CD4-positive, alpha-beta T cell treated with Interleukin-4 for 1 hour (primary cell): ENCODE measurements at places on chromosomes 16 and 17.
A peak's percentile ranks its signal among the peaks of the same experiment; 100 is the strongest.

- no peak for DNase-seq
Observed at GRCh38 chr17:15384142-15384787, 42.9 kb upstream of the TEKT3 start.

DNA sequence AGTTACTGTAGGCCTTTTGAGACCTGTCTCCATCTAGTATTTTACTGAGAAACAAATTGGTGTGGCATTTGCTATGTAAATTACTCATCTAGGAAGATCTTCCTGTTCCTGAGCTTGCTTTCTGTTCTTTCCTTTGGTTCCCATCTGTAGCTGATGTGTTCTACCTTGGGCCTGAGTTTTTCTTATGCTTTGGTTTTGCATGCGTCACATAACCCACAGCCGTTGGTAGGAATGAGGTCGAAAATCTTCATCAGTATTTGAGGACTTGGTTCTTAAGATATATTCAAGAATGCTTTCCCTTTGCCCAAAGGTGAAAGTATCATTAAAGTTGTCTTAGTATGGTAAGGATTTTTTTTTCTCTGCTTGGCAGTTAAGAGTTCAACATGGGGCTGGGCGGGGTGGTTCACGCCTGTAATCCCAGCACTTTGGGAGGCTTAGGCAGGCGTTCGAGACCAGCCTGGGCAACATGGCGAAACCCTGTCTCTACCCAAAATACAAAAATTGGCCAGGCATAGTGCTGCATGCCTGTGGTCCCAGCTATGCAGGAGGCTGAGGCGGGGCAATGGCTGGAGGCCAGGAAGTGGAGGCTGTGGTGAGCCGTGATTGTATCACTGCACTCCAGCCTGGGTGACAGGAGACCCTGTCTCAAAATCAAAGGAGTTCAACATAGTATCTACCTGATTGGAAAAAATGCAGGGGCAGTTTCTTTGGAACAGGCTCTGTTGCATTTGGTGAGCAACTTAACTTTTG lies 28.8 kb downstream of the IST1 start:
- no peak for DNase-seq

- DNase-seq = no peak
Observed at GRCh38 chr16:73113336-73113735, 65.4 kb upstream of the ZFHX3 start.

DNA sequence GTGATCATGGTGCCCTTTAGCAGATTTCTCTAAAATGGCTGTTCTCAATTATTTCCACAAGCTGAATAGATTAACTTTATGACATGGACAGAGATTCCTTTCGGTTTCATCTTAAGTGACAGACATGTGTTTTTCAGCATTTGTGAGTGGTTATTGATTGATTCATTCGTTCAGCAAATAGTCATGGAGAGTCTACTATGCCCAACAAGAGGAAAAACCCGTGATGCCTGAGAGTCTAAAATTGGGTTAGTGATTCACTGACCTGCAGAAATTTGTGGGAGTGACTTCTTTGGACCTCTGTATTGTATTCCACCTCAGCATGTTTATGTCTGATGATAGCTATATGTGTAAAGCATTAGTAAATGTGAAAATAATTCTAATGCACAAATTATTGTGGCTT lies 28.0 kb upstream of the DUSP14 start:
- no peak for DNase-seq

DNA sequence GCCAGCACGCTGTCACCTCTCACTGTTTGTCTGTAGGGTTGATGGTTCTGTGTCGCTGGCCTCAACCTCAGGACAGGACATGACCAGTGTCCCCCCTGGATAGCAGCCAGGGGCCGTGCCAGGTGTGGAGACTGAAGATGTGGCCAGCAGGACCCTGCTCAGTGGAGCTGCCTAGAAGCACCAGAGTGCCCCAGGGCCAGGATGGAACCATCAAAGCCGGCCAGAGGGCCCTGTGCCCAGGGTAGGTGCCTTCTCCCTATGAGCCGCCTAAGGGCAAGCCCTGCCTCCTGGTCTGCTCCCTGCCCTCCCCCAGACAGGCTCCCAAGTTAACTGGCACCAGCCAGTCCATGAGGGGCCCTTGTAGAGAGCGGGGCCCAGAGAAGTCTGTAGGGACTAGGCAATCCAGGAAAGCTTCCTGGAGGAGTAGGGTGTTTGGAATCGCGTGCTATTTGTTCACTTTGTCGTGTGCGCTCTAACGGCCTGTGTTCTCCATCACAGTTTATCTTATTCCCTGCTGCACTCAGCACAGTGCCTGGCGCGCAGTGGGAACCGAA lies 546 bp upstream of the NDUFB10 start:
- no peak for DNase-seq

DNA sequence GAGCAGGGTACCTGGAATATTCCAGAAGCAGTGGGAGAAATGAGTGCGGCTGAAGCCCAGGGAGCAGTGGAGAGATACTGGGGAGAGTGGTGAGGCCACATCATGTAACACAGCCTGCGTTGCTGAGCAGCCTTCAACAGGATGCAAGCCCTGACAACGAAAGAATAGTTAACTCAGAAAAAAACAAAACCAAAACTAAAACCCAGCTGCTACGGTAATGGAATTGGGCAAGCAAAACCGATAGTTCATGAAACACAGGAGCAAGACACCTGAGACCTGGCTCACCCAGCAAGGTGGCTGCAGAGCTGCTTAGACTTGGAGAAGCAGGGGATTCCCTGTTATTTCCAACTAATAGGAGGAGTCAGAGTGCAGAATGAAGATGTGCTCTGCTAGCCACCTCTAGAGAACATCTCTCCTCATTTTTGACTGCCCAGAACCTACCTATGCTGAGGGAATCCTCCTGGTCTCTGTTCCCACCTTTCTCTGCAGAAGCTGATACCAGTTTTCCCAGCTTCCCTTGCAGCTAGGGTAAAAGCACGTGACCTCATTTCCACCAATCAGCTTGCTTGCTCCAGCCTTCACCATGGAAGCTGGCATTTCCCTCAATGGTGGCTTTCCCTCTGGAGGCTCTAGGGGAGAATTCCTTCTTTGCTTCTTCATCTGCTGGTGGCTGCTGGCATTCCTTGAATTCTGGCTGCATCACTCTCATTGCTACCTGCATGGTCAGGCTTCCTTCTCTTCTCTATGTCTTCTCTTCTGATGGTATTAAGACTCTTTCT lies 59.4 kb upstream of the XYLT1 start:
- DNase-seq = peak; percentile 57

- DNase-seq = no peak
Observed at GRCh38 chr16:68202091-68202519, 33.8 kb downstream of the ESRP2 start.

DNA sequence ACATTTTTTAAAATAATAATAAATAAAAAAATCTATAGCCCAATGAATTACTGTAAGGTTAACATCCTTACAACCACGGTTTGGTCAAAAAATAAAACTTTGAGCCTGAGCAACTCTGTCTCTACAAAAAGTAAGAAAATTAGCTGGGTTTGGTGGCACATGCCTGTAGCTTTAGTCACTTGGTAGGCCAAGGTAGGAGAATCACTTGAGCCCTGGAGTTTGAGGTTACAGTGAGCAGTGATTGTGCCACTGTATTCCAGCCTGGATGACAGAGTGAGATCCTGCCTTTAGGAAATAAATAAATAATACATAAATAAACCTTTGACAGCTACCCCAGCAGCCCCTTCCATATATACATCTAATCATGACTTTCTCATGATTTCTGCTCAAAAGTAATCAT lies 26.9 kb upstream of the PHAF1 start:
- DNase-seq = no peak

- no peak for DNase-seq
Observed at GRCh38 chr16:65796481-65796880, 570.0 kb upstream of the CDH5 start.

GRCh38 chr17:3913531-3914311 lies 2.5 kb downstream of the P2RX1 start:
- peak; percentile 80 for DNase-seq

DNA sequence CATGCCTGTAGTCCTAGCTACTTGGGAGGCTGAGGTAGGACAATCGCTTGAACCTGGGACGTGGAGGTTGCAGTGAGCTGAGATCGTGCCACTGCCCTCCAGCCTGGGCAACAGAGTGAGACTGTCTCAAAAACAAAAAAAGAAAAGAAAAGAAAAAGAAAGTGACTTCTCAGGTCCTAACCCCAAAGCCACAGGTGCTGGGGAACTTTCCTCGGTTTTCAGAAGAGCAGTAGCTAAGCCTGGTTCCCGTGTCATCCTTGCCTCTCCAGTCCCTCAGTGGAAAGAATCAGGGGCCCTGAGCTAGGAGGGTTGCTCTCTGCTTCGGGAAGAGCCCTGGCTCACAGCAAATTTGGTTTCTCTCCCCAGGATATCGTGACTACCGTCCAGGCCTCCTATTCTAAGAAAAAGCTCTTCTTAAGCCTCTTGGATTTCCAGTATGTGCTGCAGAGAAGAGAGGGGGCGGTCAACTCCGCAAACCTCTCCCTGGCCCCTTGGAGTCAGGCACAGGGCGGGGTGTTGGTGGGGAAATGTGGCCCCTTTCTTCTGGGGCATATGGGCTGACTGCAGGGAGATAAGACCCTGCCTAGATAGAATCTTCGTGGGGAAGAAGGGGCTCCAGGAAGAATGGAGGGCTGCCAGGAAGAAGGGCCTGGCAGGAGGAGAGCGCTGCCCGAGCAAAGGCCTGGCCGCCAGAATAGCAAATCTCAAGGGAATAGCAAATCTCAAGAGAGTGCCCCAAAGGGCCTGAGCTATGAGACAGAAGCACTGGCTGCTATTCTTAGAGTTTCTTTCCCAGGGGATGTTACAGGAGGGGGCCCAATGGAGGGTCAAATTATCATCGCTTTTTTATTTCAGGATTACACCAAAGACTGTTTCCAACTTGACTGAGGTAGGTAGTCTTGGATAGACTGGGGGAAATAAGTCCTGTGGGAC lies 8.3 kb upstream of the NLRC5 start:
- no peak for DNase-seq

DNA sequence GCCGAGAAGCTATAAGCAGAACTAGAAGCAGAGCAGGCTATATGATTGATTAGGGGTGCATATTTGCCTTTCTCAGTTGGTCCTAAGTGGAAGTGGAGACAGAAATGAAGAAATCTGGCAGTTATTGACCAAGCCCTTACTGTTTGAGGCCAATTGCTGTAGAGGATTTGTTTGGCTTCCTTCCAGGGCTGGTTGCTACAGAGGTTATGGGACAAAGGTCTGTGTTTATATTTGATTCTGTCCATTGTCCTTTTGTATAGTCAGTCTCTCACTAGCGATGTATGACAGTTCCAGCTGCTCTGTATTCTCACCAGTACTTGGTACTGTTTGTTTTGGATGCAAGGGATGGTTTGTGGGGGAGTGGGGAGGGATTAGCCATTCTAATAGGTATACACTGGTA lies 7.3 kb upstream of the ALOX15 start:
- DNase-seq = no peak

DNA sequence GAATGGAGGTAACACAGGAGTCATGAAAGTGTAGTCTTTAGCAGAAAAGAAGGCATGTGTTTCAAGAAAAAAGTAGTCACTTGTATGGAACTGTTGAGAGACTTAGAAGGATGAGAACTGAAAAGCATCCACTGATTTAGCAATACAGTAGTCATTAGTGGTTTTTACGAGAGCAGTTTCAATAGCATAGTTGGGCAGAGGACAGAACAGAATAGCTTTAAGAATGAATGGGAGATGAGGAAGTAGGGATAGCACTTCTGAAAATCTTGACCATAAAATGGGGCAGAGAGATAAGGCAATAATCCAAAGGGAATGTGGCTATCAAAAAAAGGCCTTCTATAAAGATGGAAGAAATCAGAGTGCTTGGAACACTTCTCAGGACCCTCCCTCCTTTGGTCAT lies 64.8 kb upstream of the C17orf78 start:
- DNase-seq = no peak

GRCh38 chr17:40518401-40519088 lies 17.1 kb upstream of the TNS4 start:
- no peak for DNase-seq

- DNase-seq = no peak
Observed at GRCh38 chr17:62923258-62924150, 42.5 kb upstream of the TANC2 start.

- DNase-seq = no peak
Observed at GRCh38 chr16:49179714-49180330, 101.8 kb downstream of the CBLN1 start.

DNA sequence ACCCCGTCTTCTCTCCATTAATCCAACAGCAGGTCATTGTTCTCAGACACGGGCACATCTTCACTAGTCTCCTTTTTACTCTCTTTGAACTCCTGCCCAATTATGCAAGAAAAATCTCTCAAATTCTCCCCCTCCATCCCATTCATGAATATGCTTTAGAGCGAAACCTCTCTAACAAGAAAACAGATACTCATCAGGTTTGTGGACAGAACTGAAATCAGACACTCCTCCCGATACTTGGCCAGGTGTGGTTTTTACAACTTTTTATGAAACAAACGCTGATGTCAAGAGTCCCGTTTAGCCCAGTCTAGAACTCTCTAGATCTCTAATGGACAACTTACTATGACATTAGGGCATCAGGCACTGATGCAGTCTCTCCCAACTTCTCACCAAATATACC lies 40.9 kb downstream of the PIK3R5 start:
- DNase-seq = no peak

DNA sequence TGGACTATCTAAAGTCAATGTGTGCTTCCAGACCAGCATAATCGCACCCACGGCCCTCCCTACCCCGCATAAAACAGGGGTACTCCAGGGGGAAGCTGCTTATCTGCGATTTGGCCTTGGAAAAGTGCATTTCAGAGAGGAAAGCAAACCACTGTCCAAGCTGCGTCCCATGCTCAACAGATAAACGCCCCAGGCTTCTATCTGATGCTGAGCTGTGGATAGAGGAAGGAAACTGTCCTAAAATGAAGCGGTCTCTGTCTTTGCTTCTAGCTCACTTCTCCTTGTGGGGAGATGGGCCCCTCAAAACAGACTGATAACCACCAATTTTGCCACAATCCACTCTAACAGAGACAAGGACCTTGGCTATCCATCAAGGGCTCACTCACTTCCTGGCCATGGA lies 160.5 kb upstream of the TNRC6C start:
- no peak for DNase-seq

DNA sequence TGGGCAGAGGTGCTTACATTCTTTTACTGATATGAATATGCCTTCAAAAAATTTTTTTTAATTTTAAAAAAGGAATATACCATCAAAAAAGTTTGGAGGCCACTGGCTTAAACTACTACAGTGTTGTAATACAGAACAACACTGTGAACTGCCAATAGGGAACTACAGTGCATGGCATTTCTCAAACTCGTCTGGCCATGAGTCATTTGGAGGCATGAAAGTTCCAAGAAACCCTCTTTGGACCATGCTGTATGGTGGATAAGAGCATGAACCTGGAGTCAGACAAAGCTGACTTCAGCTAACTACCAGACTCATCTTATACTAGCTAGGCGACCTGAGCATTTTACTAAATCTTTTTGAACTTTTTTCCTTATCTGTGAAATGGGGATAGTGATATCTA lies 9.2 kb upstream of the NF1 start:
- peak; percentile 15 for DNase-seq
